ENCODE measurements at places on chromosomes 7 and 10.

DNA sequence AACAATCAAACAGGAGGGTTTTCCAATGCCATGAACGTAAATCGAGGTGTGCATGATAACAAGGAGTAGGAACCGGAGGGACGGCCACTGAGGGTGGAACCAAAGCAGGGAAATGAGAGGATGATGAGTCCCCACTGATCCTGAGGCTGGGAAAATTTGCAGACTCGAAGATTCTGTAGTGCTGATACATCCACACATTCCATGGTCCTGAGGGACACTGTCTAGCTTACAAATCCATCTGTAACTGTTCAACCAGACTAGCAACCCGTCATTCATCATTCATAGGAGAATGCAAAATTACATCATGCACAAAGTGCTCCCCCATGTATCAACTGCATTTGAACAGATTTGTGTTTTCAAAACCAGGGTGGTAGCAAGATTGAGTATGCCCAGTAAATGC lies 189.7 kb downstream of the PTPRN2 start:
- no peak overlapping the region for H3K4me3 ChIP-seq
- H3K4me1 ChIP-seq, result no peaks in the 10 kb centered on the region
- no peaks in the 10 kb centered on the region for H3K36me3 ChIP-seq
- no peak for DNase-seq

GRCh38 chr10:17831341-17831740 lies 22.2 kb downstream of the MRC1 start:
- H3K27ac ChIP-seq, result no peak overlapping the region
- DNase-seq, result no peak

DNA sequence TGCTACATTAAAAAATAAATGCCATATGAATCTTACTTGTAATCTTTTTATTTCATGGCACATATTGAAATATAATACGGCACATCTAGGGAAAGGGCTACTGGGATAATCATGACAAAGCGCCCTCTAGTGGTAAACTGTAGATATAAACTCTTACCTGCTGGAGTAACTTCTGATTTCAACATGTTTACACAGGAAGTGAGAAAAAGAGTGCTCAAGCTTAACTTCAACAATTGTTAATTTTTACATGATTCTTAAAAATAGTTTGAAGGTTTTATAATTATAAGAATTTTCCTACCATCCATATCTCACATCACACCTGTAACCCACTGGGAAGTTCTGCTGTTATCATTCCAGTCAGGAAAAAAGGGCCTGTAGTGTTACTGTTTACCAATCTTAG lies 2.0 kb upstream of the HEPACAM2 start:
- H3K27me3 ChIP-seq, result peaks cover 51% of the 10 kb centered on the region
- no peak for DNase-seq
- peaks cover 9% of the 10 kb centered on the region for H3K4me1 ChIP-seq
- no peaks in the 10 kb centered on the region for H3K36me3 ChIP-seq
- no peak overlapping the region for H3K27ac ChIP-seq

DNA sequence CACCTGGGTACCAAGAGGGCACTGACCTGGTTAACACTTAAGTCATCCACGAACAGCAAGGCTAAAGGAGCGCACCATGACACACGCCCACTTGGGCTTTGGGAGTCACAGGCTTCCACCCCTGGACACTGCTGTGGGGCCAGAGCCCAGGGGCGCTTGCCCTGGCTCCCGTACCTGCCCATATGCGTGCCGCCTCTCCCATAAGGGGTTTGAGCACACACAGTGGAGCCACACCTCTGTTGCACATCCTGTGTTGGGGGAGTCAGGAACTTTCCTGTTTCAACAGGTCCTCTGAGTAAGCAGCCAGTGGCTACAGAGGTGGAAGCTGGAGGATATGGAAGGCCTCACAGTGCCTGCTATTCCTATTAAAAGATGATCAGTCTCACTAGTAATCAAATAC lies 152.0 kb downstream of the REEP3 start:
- no peaks in the 10 kb centered on the region for H3K36me3 ChIP-seq
- no peak for DNase-seq
- H3K4me3 ChIP-seq, result no peak overlapping the region
- H3K27ac ChIP-seq, result no peak overlapping the region
- H3K27me3 ChIP-seq, result no peaks in the 10 kb centered on the region

DNA sequence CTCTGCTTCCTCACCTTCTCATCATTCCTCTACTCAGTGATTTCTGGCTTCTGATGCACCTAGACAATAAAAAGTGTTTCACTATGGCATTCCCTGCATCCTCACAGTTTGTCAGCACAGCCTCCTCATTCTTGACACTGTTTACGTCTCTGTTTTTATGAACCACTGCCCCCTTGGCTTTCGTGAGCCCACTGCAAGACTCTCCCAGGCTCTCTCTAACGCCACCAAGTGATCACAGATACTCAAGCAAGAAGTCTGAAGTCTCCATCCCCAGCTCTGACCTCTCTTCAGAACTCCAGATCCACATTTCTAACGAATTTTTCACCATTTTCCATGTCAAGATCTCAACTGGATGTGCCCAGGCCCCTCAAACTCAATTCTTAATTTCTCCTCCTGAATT lies 8.9 kb downstream of the SLC16A9 start:
- DNase-seq, result no peak
- no peak overlapping the region for H3K27ac ChIP-seq
- H3K4me1 ChIP-seq, result no peaks in the 10 kb centered on the region
- peaks cover 35% of the 10 kb centered on the region for H3K27me3 ChIP-seq
- H3K36me3 ChIP-seq, result no peaks in the 10 kb centered on the region

- peaks cover 10% of the 10 kb centered on the region for H3K4me1 ChIP-seq
- no peak overlapping the region for H3K27ac ChIP-seq
- no peak for DNase-seq
- H3K27me3 ChIP-seq, result no peaks in the 10 kb centered on the region
These were observed 506.4 kb upstream of the C7orf33 start for GRCh38 chr7:148084138-148084537.

- no peak for DNase-seq
- H3K27ac ChIP-seq, result no peak overlapping the region
- H3K4me3 ChIP-seq, result no peak overlapping the region
- peaks cover 49% of the 10 kb centered on the region for H3K27me3 ChIP-seq
- H3K4me1 ChIP-seq, result no peaks in the 10 kb centered on the region
These were observed 39.7 kb upstream of the MTPN start for GRCh38 chr7:136016649-136017395.

DNA sequence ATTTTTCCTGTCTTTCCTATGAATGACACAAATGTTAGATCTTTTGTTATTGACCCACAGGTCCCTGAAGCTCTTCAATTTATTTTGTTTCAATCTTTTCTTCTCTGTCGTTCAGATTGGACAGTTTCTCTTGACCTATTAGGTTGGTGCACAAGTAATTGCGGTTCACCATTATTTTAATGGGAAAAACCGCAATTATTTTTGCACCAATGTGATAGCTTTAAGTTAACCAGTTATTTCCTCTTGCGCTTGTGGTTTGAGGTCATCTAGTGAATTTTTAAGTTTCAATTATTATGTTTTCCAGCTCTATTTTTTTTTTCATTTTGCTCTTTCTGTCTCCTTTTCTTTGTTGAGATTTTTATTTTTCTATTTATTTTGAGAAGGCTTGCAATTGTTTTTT lies 399.2 kb downstream of the INHBA start:
- H3K4me1 ChIP-seq, result peaks cover 3% of the 10 kb centered on the region
- DNase-seq, result no peak
- H3K27ac ChIP-seq, result no peak overlapping the region
- H3K36me3 ChIP-seq, result no peaks in the 10 kb centered on the region
- no peak overlapping the region for H3K4me3 ChIP-seq
- no peaks in the 10 kb centered on the region for H3K27me3 ChIP-seq

GRCh38 chr7:131502810-131503508 lies 53.5 kb downstream of the PODXL start:
- peaks cover 26% of the 10 kb centered on the region for H3K4me1 ChIP-seq

GRCh38 chr7:147400925-147401324 lies 1189.6 kb upstream of the C7orf33 start:
- no peak overlapping the region for H3K4me3 ChIP-seq
- DNase-seq, result no peak
- H3K4me1 ChIP-seq, result peaks cover 16% of the 10 kb centered on the region

All from osteocyte (in vitro differentiated cells).